ENCODE measurements at places on chromosomes 2 and 18. TPM values are rescaled to one million over a fixed set of nuclear protein-coding genes. Genes with fewer than 3 reads are reported as not detected.
A peak's percentile ranks its signal among the peaks of the same experiment; 100 is the strongest.

Gene TLX2
- total RNA-seq = not detected

Gene GCA
- 27.5 TPM for total RNA-seq

- no peak for DNase-seq
These were observed 80.5 kb upstream of the FRZB start for GRCh38 chr2:182946958-182947369.

DNA sequence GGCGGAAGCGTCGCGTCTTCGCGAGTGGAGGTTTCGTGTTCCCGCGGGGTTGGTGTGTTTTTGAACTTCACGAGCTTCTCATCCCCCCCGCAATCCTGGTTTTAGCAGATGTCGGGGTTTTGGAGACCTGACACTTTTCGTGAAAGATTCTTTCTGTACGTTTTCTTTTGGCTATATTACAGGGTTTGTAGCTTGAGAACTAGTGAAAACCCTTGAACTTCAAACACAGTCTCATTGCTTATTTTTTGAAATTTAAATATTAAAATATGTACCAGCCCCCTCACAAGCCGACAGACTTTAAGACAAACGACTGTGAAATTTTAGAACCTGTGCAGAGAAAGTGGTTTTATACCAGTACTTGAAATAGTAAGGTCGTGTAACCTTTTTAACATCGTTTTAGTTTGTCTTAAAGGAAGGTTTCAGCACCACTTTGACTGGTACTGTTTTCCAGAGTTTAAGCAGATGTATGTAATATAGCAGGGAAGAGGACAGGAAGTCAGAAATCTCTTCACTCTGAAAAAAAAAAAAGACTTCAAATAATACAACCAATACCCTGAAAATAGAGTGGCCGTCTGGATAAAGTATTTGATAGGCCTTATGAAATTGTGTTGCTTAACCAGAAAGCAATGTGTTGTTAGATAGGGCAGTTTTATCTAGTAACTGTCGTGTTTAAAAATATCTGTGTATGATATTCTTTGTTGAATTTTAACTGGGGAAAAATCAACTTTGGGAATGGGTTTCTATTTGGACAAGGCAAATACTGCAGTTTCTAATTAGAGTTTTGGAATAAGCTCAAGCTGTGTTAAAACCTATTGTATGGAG is 1.4 kb downstream of the SPATS2L start:
- DNase-seq = peak; percentile 40

DNA sequence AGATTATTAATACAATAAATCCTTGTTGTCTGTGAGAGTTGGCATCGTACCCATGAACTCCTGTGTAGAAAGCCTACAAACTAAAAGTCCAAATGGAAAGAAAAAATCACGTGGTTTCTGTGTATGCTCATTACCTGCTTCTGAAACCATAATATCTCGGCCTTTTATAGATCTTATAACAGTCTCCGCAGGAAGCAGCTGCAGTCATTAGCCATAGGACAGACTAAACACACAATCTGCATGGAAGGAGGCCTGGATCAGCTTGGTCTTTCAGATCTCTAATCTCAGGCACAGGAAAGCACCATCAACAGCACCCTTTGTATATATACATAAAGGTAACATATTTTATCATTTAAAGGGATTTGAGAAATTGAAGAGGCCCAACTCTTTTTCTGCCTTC is 508.9 kb upstream of the TCF4 start:
- DNase-seq = no peak

GRCh38 chr18:58525928-58526424 is 102.9 kb downstream of the ALPK2 start:
- no peak for DNase-seq
